Mesothelial cell of epicardium (in vitro differentiated cells): ENCODE measurements at places on chromosomes 3 and 15.

GRCh38 chr3:123552095-123552714 lies 32.6 kb downstream of the HACD2 start:
- no peak for DNase-seq

DNA sequence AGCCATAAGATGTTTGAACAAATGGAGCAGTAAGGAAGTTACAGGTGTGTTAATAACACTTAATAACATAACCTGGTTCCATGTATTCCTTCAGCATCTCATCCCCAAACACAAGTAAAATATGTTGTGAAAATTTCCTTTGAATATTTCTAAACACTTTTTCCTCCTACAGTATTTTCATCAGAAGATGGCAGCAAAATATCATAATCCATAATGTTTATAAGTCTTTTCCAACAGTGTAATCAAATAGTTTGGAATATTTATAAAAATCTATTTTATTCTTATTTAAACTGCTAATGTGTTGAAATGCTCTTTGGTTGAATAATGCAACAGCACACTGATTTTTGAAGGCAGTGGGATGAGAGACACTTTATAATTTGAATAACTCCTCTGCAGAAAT lies 1020.5 kb downstream of the OTOL1 start:
- no peak for DNase-seq

DNA sequence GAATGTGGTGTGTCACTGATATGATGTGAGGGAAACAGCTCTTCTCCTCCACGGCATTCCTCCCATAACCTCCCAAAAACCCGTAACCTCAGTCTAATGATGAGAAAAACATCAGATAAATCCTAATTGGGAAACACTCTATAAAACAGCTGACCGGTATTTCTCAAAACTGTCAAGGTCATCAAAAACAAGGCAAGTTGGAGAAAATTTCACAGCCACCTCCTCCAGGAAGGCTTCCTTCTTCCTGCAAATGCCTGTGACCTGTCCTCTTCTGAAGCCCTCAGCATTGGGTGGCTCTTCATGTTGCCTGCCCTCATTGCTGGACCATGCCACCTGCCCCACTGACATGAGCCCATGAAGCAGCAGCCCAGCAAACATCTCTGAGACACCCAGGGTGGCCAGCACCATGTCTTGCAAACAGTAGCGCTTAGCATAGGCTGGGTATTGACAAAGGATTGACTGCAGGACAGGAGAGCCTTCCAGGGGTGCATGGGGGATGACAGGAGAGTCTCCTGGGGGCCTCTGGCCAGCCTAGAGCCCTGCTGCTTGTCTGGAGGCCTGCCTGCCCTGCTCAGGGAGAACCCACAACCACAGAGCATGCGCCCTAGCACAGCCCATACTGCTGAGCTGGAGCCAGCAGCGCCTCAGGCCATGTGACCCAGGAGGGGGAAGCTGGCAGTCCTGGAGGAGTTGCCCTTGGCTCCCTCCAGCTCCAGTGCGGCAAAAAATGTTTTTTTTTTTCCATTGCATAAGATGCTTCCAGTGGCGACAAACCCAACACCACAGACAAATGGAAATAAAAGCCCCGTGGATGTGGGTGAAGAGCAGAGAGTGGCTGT lies 49.7 kb downstream of the XXYLT1 start:
- DNase-seq: no peak

DNA sequence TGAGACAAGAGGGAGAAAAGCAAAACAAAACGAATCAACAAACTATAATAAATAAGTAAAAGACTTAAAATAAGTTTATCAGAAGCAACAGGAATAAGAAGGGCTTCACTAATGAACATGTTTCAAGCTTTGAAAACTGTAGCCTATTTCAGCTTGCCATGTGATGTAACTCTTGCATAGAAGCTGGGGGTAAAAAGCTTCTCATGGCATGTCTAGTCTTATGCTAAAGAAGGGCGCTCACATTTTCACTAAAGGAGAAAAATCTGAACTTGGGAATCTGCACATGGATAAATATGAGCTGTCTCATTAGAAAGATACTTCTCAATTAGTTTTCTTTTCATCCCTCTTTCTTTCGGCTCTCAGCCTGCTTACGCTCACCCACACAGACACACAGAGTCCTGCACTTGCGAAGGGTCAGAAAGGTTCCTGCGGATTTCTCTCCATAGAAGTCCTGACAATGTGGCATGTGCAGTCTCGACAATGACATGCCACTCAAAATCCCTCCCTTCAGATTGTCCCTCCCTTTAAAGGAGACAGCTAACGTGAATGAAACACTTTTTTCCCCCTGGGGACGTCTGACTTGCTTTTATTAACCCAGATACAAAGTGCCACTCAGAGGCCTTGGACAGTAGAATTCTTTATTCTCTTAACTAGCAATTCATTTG lies 568.9 kb upstream of the NR2F2 start:
- no peak for DNase-seq

DNA sequence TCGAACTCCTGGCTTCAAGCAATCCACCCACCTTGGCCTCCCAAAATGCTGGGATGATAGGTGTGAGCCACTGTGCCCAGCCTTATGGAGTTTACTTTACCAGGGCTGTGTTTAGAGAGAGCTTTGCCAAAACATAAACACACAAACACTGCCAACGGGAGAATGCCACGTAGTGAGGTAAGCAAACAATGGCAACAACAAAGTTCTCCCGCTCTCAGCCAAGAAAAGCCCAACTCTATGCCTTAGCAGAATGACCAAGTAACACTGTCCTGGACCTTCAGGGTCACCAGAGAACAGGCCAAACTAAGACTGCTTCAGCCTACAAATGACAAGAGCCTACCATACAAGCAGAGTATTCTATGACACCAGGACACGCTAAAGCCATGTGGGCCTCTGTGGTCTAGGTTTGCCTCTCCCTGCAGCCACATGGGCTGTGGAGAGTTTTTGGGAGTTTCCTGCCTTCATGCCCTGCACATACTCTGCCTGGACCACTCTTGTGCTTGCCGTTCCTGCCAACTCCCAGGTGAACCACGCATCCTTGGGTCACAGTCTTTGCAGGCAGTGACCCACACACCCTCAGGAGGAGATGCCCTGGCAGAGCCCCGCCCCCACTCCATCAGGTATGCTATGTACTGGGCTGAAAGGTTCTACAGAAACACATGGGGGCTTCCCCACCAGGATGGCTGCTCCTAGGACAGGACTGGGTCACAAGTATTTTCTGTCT lies 21.6 kb upstream of the CNBP start:
- DNase-seq: no peak

DNA sequence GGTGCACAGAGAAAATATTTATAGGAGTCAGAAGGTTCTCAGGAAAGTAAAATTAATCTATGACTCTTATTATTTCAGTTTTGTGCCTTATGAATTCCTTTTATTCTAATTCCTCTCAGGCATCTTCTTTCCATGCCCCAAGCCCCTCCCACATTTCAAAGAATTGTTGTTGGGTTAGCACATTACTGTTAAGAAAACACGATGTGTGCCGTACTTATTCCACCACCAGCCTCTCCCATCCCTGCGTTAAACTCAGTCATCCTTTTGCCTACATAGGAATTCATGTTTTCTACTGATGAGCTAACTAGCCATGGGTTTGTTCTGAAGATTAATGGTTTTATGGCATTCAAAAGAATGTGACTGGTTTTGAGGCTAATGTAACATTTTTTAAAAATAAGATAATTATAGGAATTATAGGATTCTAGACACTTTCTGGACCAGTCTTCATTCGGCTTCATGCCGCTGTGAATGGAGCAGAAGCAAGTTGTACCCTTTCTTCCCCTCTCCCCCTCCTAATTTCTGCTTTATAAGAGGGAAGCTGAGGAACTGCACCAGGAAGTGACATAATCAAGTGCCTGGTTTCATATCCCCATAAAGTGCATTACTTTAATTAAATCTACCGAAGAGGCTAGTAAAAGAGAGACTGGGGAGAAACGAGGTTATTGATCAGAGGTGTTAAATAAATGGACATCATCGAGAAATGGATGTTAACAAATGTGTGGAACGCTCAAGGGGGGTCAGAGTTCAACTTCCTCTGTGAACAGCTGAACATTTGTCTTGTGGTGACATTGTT lies 12.3 kb upstream of the MB21D2 start:
- DNase-seq: no peak

DNA sequence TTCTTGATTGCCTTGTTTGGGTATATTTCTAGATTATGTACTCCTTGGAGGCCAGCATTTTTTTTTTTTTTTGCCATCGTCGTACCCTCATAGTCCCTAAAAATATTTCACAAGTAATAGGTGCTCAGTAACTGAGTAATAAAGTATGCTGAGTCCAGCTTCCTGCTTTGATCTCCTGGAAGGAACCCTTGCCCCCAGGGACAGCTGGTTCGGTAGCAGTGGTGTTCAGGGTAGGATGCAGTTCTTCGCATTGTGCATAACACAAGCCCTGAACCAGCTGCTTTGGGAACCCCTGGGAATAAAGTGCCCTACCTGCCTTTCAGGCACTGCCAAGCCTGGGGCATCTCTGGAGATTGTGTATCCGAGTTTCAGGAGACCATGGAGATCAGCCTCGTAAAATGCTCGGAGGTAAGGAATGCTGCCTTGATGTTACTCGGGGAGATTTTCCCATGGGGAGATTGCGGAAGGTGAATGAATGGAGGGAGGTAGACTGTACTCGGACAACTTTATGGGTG lies 7.6 kb downstream of the MYZAP start:
- DNase-seq: no peak

GRCh38 chr3:194368918-194369317 lies 625 bp downstream of the LRRC15 start:
- no peak for DNase-seq

- no peak for DNase-seq
Measured at GRCh38 chr3:127413318-127413673, 125.5 kb upstream of the PRR20G start.

GRCh38 chr15:89675606-89676005 lies 3.6 kb downstream of the PLIN1 start:
- DNase-seq: no peak

DNA sequence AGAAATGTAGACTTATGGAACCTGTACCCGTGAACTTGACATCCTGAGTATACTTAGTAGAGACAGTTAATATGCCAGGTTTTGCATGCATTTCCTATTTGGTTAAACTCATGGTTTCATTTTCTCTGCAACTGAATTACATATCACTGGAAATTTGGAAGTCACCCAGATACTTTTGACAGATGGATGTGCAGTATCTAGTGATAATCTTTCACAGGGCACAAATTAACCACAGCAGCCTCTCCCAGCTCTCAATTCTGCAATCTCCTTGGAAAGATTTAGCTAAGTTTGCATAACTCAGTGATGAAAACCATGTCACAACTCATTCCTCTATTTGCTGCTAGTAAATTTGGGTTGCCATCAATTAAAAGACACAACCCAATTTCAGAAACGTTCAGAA lies 162.3 kb upstream of the TPM1 start:
- no peak for DNase-seq

- no peak for DNase-seq
Measured at GRCh38 chr15:33894193-33894592, 74.1 kb upstream of the CHRM5 start.

DNA sequence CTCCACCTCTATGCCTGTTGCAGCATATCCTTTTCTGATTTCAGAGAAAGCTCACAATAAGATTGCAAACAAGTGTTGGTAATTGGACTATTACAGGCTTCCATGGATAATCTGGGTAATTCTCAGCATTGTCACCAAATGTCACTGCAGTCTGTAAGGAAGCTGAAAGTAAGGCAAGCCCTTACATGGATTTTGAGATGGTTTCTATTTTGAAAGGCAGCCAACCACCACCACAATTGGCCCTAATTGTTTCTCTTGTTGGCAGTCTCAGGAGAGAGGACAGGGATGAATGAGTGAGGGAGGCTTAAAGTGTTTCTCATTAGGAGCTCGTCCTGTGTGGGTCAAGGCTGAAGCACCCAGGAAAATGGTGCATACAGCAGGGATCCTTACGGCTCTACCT lies 879.9 kb downstream of the TUSC7 start:
- DNase-seq: no peak

GRCh38 chr3:179174316-179174715 lies 26.2 kb downstream of the PIK3CA start:
- DNase-seq: no peak

DNA sequence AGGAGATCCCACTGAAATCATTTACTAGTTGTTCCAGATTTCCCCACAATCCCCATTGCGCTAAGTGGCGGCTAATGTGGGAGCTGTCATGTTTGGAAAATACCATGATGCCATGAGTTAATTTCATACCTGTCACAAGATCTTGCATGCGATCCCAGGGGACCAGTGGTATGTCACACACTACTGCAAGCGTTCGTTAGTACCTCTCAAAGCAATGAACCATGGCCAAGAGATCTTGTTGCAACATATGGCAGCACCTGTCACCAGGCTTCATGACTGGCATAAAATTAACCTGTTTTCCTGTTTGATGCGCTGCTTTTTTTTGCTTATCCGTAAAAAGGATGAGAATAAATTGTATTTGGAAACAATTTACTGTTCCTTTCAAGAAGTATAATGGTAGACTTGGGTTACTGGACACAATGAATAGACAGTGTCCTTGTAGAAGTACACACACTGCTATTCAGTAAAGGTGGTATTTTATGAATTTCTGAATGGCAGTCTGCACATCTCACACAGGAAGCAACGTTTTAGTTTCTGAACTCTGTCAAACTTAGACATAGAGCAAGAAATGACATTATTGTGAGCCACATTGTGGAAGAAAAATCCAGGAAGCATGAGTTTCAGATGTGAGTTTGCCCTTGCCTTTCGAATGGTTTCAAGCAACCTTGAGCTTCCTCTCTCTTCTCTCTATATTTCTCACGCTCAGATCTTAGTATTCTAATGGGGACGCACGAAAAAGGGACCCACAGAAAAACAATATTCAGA lies 81.9 kb downstream of the CHL1 start:
- no peak for DNase-seq

- DNase-seq: no peak
Measured at GRCh38 chr3:43290956-43291355, 4.6 kb downstream of the SNRK start.

DNA sequence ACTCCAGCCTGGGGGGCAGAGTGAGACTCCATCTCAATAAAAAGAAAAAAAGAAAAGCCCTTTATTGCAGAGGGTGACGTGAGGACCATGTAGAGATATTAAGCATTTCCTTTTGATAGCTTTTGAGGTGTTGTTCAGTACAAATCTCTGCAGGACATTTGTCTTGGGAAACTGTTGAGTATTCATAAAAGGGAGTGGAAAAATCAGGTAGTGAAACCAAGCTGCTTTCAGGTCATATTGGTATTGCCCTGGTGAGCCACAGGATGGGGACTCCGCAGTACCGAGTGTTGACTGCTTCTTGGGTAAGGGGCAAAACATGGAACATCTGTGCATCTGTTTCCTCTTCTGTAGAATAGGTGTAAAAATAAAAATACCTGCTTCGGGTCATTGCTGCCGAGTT lies 9.9 kb downstream of the ITPR1 start:
- DNase-seq: no peak

DNA sequence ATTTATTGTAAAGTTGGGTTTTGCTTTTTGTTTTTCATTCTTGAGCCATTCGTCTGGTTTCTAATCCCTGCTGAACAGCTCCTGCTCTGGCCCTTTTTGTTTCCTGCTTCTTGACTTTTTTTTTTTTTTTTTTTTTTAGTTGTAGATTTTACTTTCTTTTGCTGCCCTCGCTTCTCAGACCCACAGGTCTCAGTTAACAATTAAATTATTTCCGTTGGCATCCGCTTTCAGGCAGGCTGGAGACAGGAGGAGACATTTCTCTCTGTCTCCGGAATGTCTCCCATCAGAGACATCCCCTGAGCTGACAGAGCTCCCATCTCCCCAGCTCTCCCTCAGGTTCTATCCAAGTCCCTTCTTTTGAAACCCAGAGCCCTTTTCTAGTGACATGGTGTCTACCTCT lies 68.6 kb downstream of the SLC6A6 start:
- no peak for DNase-seq

- DNase-seq: no peak
Measured at GRCh38 chr3:57274845-57275244, 17.6 kb downstream of the ASB14 start.
